ENCODE measurements at places on chromosomes 12 and 14.
A peak's percentile ranks its signal among the peaks of the same experiment; 100 is the strongest.

DNA sequence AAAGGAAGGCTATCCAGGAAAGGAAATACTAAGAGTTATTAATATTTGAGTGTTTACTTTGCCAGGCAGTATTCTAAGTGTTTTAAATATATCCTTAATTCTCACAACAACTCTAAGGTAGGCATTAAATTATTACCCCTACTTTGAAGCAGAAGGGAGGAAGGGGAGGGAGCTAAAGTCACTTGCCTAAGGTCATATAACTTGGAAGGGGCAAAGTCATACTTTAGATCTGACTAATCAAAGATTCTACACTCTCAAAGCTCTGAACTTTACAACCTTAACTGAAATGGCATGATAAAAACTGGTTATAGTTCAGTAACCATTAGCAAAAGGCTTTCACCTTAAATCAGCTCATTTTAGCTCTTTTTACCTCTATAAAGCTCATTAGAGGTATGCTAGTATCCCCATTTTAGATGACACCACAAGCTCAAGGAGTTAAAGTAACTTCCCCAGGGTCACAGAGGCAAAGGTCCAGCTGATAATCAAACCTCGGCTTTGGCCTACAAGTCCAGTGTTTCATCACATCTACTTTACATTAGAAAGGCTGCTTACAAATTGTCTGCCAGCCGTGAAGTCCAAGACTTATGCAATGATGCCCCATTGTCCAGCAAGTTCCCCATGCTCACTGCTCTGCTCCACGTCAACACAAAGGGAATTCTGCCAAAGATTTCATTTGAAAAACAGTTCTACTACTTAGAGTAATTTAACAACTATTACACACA, 223.9 kb downstream of the MED13L start:
- DNase-seq, result no peak

- DNase-seq, result no peak
Measured at GRCh38 chr12:96354844-96355534, 45.2 kb downstream of the CDK17 start.

- DNase-seq, result no peak
Measured at GRCh38 chr12:81128930-81129554, 51.2 kb downstream of the ACSS3 start.

DNA sequence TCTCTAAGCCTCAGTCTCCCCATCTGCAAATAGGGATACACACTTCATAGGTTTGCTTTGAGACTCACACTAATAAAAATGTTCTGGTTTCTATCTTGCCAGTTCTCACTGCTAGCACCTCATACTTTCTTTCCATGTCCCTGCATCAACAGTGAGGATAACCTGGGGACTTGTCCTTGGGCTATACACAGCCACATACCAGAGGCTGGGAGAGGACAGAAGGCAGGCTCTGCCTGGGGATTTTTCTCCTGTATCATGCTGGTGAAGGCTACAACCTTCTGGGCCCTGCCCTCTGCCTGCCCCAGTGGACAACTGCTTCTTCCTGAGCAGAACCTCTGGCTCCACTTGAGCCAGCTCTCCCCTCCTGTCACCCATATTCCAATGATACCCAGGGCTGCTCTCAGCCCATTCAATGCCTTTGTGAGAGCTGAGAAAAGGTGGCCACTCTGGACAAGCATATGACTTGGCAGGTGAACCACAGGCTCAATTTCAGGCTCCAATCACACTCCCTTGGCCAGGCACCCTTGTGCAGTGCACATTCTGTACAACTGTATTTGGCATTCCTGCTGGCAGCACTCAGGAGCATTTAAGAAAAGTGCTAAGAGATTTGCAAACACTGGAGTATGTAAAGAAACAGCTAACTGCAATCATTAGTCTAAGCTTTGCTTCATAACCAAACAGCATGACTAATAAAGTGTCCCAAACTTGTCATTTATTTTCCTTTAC, 135.8 kb upstream of the VRK1 start:
- DNase-seq, result no peak

- DNase-seq, result no peak
Measured at GRCh38 chr14:71022939-71023338, 115.7 kb downstream of the PCNX1 start.

- DNase-seq, result no peak
Measured at GRCh38 chr12:88313554-88313953, 171.4 kb downstream of the TMTC3 start.

DNA sequence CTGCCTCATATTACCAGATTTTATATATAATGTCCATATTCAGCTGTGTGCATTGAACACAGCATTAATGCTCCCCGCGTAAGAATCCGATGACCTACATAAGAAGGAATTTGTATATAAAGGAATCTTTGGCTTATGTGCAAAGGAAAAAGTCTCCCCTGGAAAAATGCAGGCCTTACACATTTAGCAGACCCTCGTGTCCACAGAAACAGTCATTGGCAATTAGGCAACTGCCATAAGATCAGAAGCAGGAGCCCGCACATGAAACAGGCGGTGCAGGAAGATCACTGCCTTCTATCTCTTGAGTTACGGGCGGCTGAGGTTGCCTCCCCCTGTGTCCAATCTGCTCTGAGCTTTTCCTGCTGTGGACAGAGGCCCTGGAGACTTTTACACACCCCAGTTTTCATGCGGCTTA, 63.2 kb upstream of the RFX4 start:
- no peak for DNase-seq

- DNase-seq, result no peak
Measured at GRCh38 chr12:94266796-94267536, 118.6 kb downstream of the PLXNC1 start.

DNA sequence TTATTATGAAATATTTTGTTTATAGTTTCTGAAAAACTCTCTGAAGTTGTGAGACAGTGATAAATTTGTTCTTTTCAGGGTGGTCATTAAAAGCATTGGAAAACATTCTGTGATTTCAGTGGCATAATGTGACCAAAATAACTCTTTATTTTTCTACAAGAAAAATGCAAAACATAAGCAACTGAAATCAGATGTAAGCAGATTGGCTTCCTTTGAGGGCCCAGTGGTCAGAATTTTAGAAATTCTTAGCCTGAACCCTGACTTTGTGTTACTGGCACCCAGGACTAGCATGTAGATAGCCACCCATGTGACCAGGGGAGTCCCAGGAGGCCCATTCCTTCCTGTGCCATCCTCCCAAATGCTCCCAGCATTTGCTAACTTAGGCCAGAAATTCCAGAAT, 145.6 kb upstream of the SLC38A2 start:
- DNase-seq, result no peak

DNA sequence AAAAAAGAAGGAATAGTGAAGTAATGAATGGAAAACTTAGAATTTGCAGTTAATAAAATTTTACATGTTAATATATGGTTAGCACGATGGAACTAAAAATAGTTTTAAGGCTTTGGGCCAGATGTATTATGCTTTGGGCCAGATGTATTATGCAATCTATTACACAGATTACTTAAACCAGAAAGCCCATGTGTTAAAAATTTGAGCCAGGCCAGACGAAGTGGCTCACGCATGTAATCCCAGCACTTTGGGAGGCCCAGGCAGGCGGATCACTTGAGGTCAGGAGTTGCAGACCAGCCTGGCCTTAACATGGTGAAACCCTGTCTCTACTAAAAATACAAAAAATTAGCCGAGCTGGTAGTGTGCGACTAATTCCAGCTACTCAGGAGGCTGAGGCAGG, 17.2 kb downstream of the IFT81 start:
- no peak for DNase-seq

GRCh38 chr12:56221232-56221756, 428 bp downstream of the RNF41 start:
- DNase-seq, result peak; percentile 91

DNA sequence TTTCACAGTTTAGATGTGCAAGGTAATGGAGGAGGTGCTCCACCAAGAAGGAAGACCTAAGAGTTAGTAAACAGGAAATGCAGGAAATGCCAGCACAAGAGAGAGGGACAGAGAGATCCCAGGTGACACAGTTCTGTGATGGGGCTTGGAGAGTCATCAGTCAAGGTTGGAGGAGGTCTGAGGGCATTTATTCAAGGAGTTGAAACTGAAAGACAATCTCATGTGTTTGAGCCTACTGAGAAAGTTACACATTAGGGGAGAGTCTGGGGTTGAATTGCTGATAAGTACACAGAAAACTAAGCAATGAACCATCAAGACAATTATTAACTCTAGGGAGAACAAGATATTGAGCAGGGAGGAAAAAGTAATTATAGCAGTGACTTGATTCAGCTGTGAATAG, 138.5 kb downstream of the ANO6 start:
- no peak for DNase-seq

- no peak for DNase-seq
Measured at GRCh38 chr12:96766232-96766631, 140.8 kb upstream of the NEDD1 start.

DNA sequence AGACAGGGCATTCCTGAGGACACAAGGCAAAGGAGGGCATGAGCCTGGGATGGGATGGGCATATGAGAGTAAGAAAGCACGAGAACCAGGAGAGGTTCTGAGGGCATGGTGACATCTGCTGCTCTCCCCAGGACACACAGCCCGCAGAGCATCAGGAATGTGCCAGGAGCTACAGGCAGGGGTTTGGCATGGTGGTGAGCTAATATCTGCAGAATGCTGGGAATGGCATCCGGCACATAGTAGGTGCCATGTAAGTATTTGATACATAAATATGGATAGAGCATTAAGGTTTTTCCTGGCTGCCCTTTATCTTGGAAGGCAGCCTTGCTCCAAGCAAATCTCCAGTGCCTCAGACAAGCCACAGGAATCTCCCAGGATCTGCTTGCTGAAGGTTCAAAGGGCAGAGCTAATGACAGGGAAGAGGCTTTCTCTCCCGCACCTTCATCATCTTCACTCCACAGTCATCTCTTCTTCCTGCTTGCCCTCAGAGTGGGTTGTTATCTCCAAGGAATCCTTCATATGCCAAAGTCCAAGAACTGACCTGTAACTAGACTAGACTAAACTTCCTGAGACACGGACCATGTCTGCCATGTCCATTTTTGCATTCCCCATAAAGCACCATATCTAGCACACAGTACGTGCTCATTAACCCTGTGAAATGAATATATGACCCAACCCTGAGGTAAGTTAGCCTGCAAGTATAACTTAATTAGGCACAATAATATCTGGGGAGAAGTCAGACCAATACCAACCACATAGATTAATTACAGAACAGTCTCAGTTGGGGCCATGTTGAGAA, 62.0 kb upstream of the SCN8A start:
- no peak for DNase-seq

GRCh38 chr12:118763234-118763633, 218.1 kb upstream of the SRRM4 start:
- DNase-seq, result no peak

- DNase-seq, result no peak
Measured at GRCh38 chr14:65042296-65042695, 55.6 kb downstream of the FNTB start.

DNA sequence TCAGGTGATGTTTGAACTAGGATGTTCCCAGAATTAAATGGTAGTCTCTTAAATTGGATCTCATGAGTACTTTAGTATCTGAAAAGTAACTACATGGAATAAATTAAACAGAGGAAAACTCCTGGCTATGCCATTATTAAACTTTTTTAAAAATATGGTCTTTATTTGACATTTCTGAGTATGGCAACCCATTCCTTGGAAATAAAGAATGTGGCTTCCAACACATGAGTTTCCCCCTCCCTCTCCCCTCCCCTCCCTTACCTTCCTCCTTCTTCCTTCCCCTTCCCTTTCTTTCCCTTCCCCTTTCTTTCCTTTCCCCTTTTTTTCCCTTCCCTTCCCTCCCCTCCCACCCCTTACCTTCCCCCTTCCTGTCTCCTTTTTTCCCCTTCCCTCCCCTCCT, 940.2 kb downstream of the DIO2 start:
- no peak for DNase-seq

- peak; percentile 40 for DNase-seq
Measured at GRCh38 chr14:101250336-101250947, 310.9 kb upstream of the DIO3 start.

DNA sequence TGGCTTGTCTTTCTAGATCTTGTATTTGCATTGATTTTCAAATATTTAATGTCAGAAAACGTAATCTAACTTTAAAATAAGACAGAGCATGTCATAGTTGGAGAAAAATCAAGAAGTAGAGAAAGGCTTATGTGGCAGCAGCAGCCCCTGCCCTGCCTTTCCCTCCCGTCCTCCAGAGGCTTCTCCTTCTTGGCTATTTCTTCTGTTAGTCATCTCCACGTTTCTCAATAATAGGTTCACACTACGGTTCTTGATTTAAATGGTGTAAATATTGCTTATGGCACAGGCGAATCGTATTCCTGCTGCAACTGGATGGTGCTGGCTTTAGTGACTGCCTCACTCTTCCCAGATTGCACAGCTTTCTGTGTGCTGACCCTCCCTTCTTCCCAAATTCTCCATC, 42.8 kb downstream of the SLC8B1 start:
- DNase-seq, result no peak

GRCh38 chr14:99928963-99929362, 135.8 kb downstream of the EML1 start:
- no peak for DNase-seq

DNA sequence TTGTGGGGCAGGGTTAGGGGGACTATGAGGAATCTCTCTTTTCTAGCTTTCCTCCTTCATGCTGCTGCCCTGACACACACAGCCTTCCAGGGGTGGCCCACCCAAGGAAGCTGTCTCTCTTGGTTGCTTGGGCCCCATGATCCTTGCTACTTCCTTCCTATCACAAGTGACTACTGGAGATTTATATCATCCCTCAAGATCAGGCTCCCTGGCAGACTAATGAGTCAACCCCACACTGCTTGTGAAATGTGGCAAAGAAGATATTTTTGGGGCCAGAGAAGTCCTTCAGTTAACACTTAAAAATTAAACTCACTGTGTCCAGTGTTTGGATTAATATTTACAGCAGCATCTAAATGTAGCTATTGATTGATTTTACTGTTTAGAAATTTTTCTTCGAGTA, 1.5 kb downstream of the OR4E1 start:
- DNase-seq, result no peak

GRCh38 chr14:69135133-69135532, 17.8 kb downstream of the DCAF5 start:
- DNase-seq, result no peak

DNA sequence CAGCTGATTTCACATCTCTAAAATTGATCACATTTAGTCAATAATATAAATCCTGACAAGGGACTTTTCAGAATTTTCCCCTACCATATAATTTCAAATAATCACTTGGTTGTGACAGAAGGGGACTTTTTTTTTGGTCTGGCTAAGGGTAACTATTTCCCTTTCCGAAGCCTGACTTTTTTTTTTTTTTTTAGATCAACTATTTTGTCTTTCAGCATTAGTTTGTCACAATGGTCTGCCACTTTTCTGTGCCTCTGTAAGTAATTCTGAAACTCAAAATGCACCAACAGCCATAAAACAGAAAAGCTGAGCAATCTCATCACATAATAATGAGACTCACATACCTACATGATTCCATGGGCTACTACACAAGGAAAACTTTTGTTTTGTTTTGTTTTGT, 266.4 kb downstream of the SSPN start:
- DNase-seq, result no peak

- DNase-seq, result no peak
Measured at GRCh38 chr12:56282579-56282978, 15.8 kb downstream of the COQ10A start.

Measured in coronary artery (tissue), 2 donors.